ENCODE measurements at places on chromosomes 5 and 9. TPM values are rescaled to one million over a fixed set of nuclear protein-coding genes. Genes with fewer than 3 reads are reported as not detected.

GRCh38 chr9:98971915-98972223 is 28.2 kb downstream of the COL15A1 start:
- no peak overlapping the region for H3K27ac ChIP-seq
- H3K27me3 ChIP-seq, result peaks cover 21% of the 10 kb centered on the region
- no peak for DNase-seq
- H3K36me3 ChIP-seq, result no peaks in the 10 kb centered on the region
- peaks cover 10% of the 10 kb centered on the region for H3K4me1 ChIP-seq

- no peak for DNase-seq
- H3K4me1 ChIP-seq, result no peaks in the 10 kb centered on the region
- H3K4me3 ChIP-seq, result no peak overlapping the region
- no peaks in the 10 kb centered on the region for H3K27me3 ChIP-seq
These were observed 104.8 kb upstream of the CD180 start for GRCh38 chr5:67301285-67301903.

DNA sequence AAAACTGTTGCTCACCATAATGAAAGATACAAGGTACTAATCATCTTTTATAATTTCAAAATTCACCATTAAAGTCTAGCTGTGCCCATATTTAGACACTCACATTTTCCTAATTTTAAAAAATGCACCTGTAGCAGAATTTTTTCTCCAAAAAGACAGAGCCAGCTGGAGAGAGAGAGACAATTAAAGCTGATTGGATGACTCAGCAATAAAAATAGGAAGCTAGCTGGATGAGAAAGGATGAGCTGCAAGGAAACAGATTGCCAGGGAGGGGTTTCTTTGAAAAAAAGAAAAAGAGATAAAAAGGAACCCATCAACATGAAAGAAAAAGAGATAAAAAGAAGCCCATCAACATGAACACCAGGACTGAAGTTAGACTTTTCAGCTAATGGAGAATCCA is 73.8 kb downstream of the HCN1 start:
- no peak for DNase-seq
- no peaks in the 10 kb centered on the region for H3K36me3 ChIP-seq
- H3K27ac ChIP-seq, result no peak overlapping the region
- H3K4me1 ChIP-seq, result no peaks in the 10 kb centered on the region
- H3K4me3 ChIP-seq, result no peak overlapping the region
- H3K27me3 ChIP-seq, result no peaks in the 10 kb centered on the region

DNA sequence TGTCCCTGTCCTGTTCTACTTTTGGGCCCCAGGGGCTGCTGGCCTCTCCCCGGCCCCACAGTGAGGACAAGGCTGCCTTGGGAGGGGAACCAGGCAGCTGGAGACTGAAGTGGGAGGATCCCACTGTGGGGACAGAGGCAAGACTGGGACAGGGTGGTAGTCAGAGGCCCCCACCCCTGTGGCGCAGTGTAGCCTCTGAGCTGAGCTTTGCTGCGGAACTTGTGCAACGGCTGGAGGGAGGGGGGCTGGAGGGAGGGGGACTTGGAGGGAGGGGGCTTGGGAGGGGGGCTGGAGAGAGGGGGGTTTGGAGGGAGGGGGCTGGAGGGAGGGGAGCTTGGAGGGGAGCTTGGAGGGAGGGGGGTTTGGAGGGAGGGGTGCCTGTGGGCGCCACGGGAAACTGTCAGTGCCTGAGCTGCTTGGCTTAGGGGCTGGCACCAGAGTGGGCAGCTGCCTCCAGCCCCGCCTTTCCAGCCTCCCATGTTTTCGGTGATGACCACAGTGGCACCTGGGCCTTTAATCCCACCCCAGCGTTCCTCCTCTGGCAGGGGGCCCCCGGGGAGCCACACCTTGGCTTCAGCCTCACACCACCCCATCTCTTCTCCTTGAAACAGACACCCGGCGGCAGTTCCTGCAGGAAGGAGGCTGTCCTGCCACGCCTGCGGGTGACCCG is 2.3 kb upstream of the FUT7 start:
- H3K36me3 ChIP-seq, result no peaks in the 10 kb centered on the region
- DNase-seq, result no peak
- peak overlapping the region; percentile 36 for H3K27ac ChIP-seq
- no peaks in the 10 kb centered on the region for H3K27me3 ChIP-seq
- H3K4me1 ChIP-seq, result peaks cover 59% of the 10 kb centered on the region
- H3K4me3 ChIP-seq, result peak overlapping the region; percentile 27

GRCh38 chr5:56668996-56669395 is 146.4 kb upstream of the MAP3K1 start:
- H3K36me3 ChIP-seq, result no peaks in the 10 kb centered on the region
- no peak for DNase-seq
- H3K27ac ChIP-seq, result peak overlapping the region; percentile 98

GRCh38 chr5:121257621-121258020 is 594.1 kb upstream of the FTMT start:
- no peak for DNase-seq
- no peak overlapping the region for H3K27ac ChIP-seq
- no peaks in the 10 kb centered on the region for H3K36me3 ChIP-seq
- H3K4me1 ChIP-seq, result no peaks in the 10 kb centered on the region

The PKN3 gene
- 4.2 TPM for total RNA-seq

DNA sequence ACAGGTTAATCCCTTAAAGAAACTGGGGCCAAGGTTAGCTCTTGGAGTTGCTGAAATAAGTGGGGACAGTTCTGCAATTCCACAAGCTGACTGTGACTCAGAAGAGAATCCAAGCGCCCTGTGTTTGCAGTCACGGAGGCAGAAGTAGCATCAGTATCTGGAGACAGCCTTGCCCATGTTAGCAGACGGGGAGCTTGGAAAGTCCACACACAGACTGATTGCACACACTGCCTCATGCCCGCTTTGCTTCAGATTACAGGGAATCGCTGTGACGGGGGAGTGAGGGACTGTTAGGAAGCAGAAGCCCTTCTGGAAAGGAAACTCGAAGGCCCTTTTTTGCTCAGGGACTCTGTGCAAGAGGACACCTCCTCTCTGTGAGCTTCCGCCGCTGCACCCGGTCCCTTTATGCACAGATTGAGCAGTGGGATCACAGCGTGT is 30.9 kb upstream of the PPP1R26 start:
- H3K4me3 ChIP-seq, result no peak overlapping the region
- H3K27me3 ChIP-seq, result no peaks in the 10 kb centered on the region
- no peaks in the 10 kb centered on the region for H3K4me1 ChIP-seq
- DNase-seq, result no peak
- H3K27ac ChIP-seq, result no peak overlapping the region
- H3K36me3 ChIP-seq, result no peaks in the 10 kb centered on the region

DNA sequence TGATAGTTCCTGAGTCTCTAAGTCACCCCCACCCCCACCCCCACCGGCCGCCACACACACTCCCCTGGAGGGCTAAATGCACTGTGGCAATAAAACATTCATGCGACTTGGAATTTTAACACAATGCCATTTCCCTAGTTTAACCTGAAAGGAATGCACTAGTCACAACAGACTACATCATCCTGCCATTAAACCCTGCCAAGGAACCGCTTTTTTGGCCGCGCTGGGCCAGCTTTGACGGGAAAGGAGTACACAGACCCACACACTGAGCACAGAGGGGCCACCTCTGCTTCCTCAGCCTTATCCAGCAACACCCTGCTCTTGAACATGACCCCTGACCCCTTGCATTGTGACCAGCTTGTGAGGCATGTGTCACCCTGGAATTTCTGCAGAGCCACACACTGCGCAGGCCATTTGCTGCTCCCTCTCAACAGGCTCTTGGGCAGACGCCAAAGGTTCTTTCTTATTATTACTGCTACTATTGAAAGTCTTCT is 165.3 kb downstream of the BNC2 start:
- no peak overlapping the region for H3K4me3 ChIP-seq
- H3K36me3 ChIP-seq, result no peaks in the 10 kb centered on the region
- H3K27ac ChIP-seq, result no peak overlapping the region

- H3K4me3 ChIP-seq, result no peak overlapping the region
- H3K27ac ChIP-seq, result no peak overlapping the region
- DNase-seq, result no peak
- no peaks in the 10 kb centered on the region for H3K27me3 ChIP-seq
- H3K4me1 ChIP-seq, result no peaks in the 10 kb centered on the region
These were observed 252.5 kb downstream of the DEPDC1B start for GRCh38 chr5:60447488-60447920.

GRCh38 chr9:23615569-23615968 is 210.5 kb downstream of the ELAVL2 start:
- no peak for DNase-seq
- H3K27ac ChIP-seq, result no peak overlapping the region
- H3K4me3 ChIP-seq, result no peak overlapping the region
- no peaks in the 10 kb centered on the region for H3K27me3 ChIP-seq
- no peaks in the 10 kb centered on the region for H3K36me3 ChIP-seq

- H3K36me3 ChIP-seq, result no peaks in the 10 kb centered on the region
- H3K27me3 ChIP-seq, result no peaks in the 10 kb centered on the region
- H3K27ac ChIP-seq, result no peak overlapping the region
- H3K4me1 ChIP-seq, result peaks cover 18% of the 10 kb centered on the region
These were observed 274.8 kb downstream of the DENND1A start for GRCh38 chr9:123654994-123655637.

The SLC9A3 gene
- 1.3 TPM for total RNA-seq

The PLEKHG4B gene
- total RNA-seq, result 0.10 TPM

The LECT2 gene
- not detected for total RNA-seq

DNA sequence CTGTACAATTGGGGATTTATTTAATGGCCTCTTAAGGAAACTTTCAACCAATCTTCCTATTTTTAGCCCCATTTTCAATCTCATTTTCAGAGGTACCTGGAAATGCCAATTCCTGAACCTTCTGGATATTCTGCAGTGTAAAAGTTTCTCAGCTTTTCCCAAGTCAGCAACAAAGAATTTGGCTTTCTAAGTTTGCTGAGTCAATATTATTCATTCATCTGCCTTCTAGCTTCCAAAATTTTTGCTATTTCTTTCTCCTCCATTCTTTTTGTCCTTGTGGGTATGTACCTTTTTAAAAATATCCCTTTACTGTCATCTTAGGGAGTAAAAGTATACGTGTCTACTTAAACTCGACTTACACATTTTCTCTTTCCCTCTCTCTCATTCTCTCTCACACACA is 25.7 kb downstream of the CETN3 start:
- H3K4me1 ChIP-seq, result no peaks in the 10 kb centered on the region
- H3K27me3 ChIP-seq, result peaks cover 3% of the 10 kb centered on the region
- no peak overlapping the region for H3K27ac ChIP-seq
- DNase-seq, result no peak
- H3K4me3 ChIP-seq, result no peak overlapping the region

- DNase-seq, result no peak
- no peak overlapping the region for H3K27ac ChIP-seq
- H3K27me3 ChIP-seq, result no peaks in the 10 kb centered on the region
- H3K4me1 ChIP-seq, result no peaks in the 10 kb centered on the region
These were observed 32.9 kb upstream of the KCNIP1 start for GRCh38 chr5:170470808-170471404.

DNA sequence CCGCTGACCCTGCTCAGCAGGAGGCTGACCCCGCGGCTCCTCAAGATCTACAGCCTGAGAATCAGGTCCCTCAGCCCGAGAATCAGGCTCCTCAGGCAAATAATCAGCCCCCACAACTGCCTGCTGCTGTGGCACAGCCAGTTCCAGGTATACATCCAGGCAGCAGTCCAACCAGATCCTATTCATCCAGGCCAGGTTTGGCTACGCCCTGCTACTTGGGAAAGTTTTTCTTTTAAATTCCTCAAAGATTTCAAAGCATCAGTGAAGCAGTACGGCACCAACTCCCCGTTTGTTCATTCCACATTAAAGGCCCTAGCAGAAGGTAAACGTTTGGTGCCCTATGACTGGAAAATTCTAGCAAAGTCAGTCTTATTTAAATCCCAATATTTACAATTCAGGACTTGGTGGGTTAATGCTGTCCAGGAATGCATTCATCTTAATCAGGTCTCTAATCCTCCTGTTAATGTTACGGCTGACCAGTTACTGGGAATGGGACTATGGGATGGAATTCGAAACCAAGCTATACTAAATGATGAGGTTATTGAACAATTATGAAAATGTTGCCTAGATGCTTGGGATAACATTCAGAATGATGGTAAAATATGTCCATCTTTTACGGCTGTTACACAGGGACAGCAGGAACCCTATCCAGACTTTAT is 102.3 kb downstream of the SYK start:
- H3K27me3 ChIP-seq, result no peaks in the 10 kb centered on the region
- DNase-seq, result no peak
- peaks cover 13% of the 10 kb centered on the region for H3K36me3 ChIP-seq
- H3K27ac ChIP-seq, result no peak overlapping the region

The ZBTB43 gene
- 19.5 TPM for total RNA-seq

DNA sequence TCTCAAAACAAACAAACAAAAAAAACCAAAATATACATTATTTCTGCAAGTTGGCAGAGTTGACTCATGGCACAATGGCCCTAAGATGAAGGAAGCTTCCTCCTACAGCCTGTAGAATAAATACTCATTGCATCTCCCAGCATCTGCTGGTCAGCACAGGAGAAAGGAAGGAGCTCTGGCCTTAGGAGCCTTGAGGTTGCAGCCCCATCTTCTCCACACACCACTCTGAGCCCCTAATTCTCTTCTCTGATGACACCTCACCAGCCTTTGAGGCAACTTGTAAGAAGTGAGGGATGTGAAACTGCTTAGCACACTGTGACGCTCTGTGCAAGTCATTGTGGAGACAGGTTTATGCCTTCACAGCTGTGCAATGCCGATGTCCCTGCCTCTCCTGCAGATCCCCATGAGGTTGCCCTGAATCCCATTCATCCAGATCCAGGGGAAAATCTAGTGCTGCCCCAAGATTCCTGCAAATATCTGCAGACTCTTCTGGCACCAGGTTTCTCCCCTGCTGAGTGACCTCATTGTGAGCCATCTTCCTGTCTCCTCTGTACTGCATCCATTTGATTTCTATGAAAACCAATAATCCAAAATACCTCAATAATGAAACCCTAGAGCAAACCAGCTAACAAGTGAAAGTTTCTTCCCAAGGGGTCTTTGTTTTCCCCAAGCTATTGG is 65.3 kb upstream of the TGFBR1 start:
- no peaks in the 10 kb centered on the region for H3K36me3 ChIP-seq
- H3K27me3 ChIP-seq, result no peaks in the 10 kb centered on the region
- no peak overlapping the region for H3K27ac ChIP-seq
- peaks cover 15% of the 10 kb centered on the region for H3K4me1 ChIP-seq
- peak; percentile 30 for DNase-seq

DNA sequence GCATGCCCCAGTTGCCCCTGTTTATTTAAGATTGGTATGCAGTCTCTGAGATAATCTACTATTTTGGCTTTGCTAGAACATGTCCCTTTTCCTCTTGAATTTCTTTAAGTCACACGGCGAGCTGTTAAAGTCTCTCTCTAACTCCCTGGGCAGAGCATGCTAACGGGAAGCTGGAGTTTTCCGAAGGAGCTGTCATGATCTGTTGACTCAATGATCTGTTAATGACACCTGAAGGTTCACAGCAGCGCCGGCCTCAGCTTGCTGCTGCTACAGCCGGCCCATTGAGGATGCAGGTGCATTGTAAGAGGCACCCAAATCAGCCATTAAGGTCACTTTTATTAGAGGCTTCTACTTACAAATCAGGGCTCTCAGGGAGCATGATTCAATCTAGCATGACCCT is 1203.4 kb downstream of the MAT2B start:
- no peaks in the 10 kb centered on the region for H3K4me1 ChIP-seq
- no peaks in the 10 kb centered on the region for H3K27me3 ChIP-seq
- H3K4me3 ChIP-seq, result no peak overlapping the region
- H3K27ac ChIP-seq, result no peak overlapping the region
- no peak for DNase-seq

The BARHL1 gene
- total RNA-seq, result not detected

GRCh38 chr5:35367526-35367925 is 137.2 kb upstream of the PRLR start:
- no peaks in the 10 kb centered on the region for H3K4me1 ChIP-seq
- H3K4me3 ChIP-seq, result no peak overlapping the region
- H3K27me3 ChIP-seq, result no peaks in the 10 kb centered on the region
- H3K36me3 ChIP-seq, result no peaks in the 10 kb centered on the region
